ENCODE measurements at places on chromosomes 3 and 15. TPM values are rescaled to one million over a fixed set of nuclear protein-coding genes. Genes with fewer than 3 reads are reported as not detected.

The ROBO1 gene
- total RNA-seq, result 50.8 TPM

DNA sequence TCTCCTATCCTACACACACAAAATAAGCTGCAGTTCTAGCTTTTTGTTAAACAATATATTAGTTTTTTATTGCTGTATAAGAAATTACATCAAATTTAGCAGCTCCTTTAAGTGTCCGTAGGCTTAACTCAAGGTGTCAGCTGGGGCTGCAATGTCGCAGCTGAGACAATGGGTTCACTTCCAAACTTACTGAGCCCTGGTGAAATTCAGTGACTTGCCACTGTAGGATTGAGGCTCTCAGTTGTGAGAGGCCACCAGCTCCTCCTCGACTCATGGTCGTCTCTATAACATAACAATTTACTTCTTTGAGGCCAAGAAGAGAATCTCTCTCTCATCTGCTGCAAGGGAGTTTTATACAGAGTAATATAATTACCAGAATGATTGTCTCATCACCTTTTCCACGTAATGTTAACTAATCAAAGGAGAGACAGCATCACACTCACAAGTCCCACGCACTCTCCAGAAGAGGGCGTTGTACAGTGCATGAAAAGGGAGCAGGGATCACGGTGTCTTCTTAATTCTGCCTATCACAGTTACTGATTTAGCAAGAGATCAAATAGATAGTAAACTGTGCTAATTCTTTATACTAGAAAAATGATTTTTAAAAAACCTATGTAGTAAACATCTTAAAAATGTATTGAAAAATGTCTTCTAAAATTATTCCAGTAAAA is 735.6 kb upstream of the GBE1 start:
- no peak overlapping the region for H3K27ac ChIP-seq
- H3K4me3 ChIP-seq, result no peak overlapping the region
- no peaks in the 10 kb centered on the region for H3K36me3 ChIP-seq
- no peaks in the 10 kb centered on the region for H3K4me1 ChIP-seq

DNA sequence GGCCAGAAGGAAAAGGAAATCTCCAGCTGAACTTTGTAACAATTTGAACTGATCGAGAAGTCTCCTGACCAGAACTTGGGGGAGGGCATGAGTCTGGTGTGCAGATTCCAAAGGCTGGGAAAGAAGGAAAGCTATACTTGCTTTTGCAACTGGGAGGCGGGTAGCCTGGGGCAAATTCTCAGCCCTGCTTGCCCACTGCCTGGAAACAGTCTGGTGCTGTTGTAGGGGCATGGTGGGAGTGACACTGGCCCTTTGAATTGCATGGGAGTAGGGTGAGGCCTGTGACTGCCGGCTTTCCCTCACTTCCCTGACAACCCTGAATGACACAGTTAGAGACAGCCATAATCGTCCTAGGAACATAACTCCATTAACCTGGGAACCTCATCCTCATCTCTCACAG is 114.0 kb upstream of the POU1F1 start:
- no peaks in the 10 kb centered on the region for H3K27me3 ChIP-seq
- H3K4me3 ChIP-seq, result no peak overlapping the region
- H3K27ac ChIP-seq, result no peak overlapping the region
- DNase-seq, result no peak
- H3K36me3 ChIP-seq, result no peaks in the 10 kb centered on the region

The IL17RB gene
- 6.0 TPM for total RNA-seq
